ENCODE measurements at places on chromosomes 11 and 22.

GRCh38 chr11:91244912-91245311 lies 979.7 kb upstream of the FAT3 start:
- no peak for DNase-seq

DNA sequence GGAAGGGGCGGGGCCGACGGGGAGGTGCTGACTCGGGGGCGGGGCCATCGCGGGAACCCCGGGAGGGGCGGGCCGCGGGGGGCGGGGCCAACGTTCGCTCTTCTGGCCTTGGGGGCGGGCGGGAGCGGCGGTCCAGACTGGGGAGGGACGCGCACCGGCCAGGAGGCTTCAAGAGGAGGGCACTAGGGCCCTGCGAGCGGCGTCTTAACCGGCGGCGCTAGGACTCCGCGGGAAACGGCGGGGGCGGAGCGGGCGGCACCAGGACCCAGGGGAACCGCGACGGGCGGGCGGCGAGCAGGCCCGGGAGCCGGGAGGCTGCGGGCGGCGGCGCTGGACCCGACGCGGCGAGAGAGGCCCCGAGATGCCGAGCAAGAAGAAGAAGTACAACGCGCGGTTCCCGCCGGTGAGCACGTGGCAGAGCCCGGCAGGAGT lies at the start of gene DRAP1:
Gene DRAP1 (plus strand): TSS at position 286 of the 432 bp plus-strand sequence. CDS start 76 bp downstream, at position 362.
- DNase-seq = peak; percentile 97

DNA sequence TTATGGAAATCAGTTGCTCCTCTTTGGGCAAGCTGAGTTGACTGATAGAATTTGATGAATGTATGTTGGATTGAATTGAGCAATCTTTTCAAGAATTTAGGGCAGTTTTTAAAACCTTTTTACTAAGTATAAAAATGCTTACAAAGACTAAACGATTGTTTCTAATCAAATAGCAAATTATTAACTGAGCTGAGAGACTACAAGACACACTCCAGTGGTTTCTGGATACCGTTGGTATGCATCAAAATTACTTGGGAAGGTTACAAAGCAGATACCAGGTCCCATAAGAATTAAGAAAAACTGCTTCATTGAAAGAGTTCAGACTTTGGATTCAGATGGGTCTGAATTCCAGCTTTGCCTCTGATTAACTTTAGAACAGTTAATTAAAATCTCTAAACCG lies 721.4 kb downstream of the FAM181B start:
- no peak for DNase-seq

- no peak for DNase-seq
These were observed 41.0 kb downstream of the FDX1 start for GRCh38 chr11:110470716-110471115.

GRCh38 chr22:49345896-49346295 lies 481.8 kb downstream of the BRD1 start:
- no peak for DNase-seq

- DNase-seq = no peak
These were observed 18.6 kb downstream of the CDC45 start for GRCh38 chr22:19498154-19498865.

Measured in right lung (tissue), 10 donors.